ENCODE measurements at places on chromosomes 11 and 22.

- DNase-seq = no peak
Measured at GRCh38 chr11:75406338-75406777, 7.0 kb downstream of the RPS3 start.

- no peak for DNase-seq
Measured at GRCh38 chr11:68960294-68961071, 20.3 kb downstream of the MRGPRD start.

DNA sequence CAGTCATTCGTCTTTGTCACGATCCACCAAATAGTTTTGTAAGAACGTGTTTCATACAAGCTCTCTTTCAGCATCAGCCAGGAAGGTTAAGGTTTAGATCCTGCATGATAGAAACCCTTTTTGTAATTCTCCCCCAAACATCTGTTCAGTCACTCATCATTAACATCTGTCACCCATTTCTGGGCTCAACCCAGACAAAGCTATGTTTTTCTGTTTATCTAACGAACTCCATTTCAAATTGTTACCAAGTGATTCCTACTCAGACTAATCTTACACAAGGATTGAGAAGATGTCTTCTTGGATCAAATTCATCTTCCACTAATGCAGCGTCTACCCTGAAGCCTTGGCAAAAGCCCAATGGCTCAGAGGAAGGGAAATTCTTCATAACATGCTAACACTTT, 58.8 kb downstream of the FZD4 start:
- DNase-seq = no peak

DNA sequence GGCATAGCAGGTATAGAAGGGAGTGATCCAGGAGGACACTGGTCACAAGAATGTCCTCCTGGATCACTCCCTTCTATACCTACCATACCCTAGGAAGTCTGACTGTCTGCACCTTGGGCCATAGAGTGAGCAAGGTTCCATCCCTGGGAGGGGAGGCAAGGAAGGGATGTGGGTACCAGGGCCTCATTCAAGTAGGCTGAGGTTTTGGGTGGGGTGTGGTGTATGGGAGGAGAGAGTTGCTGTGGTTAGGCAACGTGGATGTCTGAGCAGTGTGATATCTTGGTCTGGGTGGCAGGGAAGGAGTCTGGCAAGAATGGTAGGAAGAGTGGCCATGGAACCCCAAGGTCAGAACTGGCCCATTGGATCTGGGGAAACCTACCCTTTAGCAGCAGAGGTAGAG, 13.2 kb downstream of the PPFIBP2 start:
- DNase-seq = no peak

DNA sequence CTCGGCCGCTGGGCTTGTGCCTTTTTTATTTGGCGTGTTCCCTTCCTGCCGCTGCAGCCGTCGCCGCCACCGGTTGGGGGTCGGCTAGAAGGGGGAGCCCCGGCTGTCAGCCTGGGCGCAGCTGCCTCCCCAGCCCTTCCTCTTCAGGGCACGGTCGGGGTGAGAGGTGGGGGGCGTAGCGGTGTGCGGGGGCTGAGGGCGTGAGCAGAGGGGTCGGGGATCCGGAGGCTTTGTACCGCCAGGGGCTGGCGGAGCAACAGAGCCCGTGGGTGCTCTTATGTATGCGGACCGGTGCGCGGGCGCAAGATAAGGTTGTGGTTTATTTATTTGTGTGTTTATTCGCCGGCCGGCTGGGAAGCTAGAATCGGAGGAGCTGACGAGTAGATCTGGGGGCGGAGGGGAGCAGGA, 477 bp downstream of the ZBTB16 start:
- no peak for DNase-seq

GRCh38 chr11:117195258-117195657, 3.9 kb upstream of the TAGLN start:
- no peak for DNase-seq

GRCh38 chr11:129190087-129190486, 2.0 kb downstream of the ARHGAP32 start:
- DNase-seq = no peak

GRCh38 chr11:92962446-92962845, 7.0 kb upstream of the MTNR1B start:
- DNase-seq = no peak

DNA sequence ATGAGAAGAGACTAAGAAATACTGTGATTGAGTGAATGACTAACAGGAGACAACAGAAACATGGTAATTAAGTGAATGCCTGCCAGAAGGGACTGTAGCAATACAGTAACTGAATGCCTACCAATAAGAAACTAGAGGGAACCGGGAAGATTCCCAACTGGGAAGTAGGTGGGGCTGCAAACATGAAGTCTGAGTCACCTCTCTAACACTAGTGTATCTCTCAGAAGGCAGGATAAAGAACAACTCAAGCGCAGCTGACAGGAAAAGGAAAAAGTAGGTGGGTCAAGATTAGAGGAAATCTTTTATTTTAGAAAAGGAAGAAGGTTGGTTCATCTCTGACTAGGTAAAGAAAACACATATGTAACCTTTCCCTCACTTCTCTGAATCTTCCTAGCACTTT, 14.0 kb downstream of the C11orf42 start:
- DNase-seq = peak; percentile 67

DNA sequence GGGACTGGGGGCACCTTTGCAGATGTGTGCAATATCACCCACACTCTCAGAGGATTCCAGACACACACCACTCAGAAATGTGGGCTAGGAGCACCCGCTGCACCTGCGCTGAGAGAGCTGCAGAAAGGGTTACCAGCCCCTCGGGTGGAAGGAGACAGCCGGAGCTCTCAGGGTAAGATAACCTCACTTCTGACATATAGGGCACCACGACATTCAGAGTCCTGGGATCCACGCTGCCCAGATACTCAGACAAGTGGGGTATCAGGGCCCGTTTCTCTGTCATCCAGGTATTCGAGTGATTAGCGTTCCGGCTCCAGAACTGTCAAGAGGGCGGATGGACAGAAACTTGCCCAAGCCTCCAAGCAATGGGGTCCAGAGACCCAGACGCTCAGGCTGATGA, 6.2 kb upstream of the SYT8 start:
- DNase-seq = no peak

DNA sequence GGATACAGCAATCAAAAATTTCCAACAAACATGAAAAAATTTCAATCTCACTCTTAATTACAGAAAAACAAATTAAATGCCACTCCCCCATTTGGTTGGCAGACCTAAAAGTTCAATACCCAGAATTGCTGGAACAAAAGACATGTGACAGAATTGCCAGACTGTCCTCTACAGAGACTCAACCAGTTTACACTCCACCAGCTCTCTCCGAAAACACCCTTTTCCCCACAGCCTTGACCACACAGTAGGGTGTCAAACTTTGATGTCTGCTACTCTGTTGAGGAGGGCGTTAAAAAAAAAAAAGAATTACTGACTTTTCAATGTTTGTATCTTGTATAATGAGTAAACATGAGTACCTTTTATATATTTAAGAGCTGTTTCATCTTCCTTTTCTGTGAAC, 44.7 kb upstream of the YPEL1 start:
- DNase-seq = no peak

- no peak for DNase-seq
Measured at GRCh38 chr22:19784384-19785175, 24.0 kb downstream of the TBX1 start.

- no peak for DNase-seq
Measured at GRCh38 chr11:107467696-107468095, 10.1 kb upstream of the CWF19L2 start.

GRCh38 chr11:111454561-111455192, 57.5 kb downstream of the BTG4 start:
- DNase-seq = no peak

DNA sequence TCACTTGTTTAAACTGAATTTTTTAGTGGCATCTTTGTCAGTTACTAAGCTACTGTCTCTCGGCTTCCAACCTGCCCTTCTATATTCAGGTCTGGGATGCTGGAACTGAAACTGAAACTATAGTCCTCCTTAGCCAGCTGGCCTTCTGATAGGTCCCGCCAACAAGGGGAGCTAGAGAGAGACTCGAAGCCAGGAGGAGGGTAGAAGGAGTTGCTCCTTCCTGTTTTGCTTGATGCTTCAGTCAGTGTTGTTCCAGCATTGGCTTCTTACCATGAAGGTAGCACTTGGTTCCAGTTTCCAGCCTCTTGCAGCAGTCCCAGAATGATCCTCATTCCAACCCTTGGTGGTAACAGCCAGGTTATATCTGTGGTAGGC, 32.9 kb upstream of the HORMAD2 start:
- no peak for DNase-seq

DNA sequence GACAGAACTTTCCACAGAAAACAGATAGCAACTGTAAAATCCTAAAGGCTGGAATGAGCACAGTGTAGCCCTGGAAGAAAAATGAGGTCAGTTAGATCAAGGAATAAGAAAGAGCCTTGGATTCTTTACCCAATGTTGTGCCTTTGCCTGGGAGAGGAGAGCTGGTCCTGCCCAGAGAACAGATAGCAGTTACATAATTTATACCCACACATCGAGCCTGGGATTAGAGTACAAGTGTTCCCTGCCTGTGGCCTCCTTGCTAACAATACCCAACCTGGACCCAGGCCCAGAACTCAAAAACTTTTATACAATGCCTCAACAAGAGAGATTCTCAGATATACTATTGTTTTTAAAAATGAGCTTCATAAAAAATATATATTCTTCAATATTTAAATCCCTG, 1998.4 kb downstream of the LRRC4C start:
- DNase-seq = no peak

GRCh38 chr11:61406991-61407728, 14.8 kb downstream of the TMEM216 start:
- DNase-seq = no peak

DNA sequence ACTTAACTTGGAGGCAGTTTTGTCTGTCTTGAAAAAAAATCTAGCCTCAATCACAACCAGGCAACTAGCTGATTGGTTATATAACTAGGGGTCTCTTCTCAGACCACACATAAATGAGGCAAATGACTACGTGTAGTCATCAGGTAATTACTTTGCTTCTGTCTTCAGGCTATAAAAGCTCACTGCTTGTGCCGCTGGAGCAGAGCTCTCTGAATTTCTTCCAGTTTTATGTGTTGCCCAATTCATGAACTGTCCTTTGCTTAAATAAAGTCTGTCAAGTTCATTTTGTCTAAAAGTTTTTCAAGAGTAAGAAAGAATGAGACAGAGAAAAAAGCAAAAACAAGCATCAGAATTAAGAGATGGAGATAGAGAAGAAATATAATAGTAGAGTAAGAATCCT, 93.4 kb downstream of the MUC15 start:
- DNase-seq = no peak

- DNase-seq = no peak
Measured at GRCh38 chr22:48898524-48899250, 929.0 kb downstream of the BRD1 start.

GRCh38 chr11:34165121-34165520, 59.7 kb downstream of the NAT10 start:
- DNase-seq = no peak

DNA sequence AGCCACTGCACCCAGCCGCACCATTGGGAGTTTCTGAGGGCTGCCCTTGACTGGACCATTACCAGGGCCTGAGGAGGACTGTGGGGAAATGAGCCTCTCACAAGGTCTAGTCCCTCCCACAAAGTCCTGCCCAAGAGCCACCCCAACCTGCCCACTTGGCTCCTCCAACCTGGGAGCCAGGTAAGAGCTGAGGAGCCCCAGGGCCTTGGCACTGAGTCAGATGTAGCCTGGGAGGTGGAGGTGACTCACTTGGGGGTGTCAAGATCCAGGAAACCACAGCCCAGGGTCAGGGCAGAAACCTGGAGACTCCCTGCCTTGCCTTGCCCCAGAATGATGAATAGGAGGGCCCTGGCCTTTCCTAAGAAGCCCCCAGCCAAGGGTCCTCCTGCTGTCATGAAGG, 25.8 kb upstream of the P2RY2 start:
- DNase-seq = no peak

DNA sequence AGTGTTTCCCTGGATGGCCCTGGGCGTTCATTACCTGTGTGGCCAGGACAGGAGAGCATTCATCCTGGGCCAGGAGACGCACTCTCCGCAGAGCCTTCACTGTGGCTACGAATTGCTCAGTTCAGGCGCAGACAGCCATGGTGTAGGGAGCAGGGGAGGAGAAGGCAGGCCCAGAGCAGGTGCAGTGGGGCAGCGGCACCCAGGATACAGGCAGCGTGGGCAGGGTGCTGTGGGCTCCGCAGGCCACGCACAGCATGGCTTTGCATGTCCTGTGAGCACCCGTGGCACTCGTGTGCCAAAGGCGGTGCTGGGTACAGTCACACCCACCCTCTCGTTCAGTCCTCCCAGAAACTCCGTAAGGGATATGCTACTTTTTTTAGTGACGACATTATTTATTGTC, 124.2 kb upstream of the B3GAT1 start:
- DNase-seq = no peak

- DNase-seq = no peak
Measured at GRCh38 chr11:70398834-70399680, 728 bp downstream of the CTTN start.

DNA sequence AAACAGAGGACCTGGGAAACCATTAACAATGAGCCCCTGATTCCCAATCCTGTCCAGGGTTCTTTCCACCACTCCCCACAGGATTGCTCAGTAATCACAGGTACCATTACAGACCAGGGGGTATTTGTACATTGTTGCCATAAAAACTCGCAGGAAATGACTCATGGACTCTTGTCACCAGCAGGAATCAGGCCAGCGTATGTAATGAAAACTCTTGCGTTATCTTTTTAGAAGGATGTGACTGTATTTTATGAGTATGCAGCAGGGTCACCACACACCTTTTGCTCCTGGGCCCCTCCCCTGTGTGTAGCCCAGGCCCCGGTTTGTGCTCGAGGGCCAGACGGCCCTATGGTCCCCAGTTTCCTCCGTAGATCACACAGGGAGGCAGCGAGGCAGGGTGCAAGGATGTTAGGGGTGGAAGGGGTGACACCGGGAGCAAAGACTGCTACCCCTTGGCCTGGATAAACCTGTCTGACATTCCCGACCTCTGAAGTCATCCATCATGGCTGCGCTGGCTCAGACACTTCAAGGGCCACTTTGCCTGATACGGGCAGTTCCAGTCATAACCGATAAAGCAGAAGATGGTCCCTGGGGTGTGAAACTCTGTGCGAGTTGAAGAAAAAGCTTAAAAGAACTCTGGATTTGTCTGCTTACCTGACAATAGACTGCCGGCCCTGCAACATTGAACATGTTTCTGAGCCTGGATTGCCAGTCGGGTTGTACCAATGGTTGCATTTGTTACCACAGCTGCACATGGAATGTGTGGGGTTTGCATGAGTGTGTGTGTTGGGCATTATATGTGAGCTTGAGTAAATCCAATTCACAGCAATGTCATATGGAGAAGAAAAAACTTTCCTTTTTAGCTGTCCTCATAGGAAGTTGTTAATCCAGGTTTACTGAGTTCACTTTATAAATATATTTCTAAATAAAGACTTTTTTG, 56.9 kb downstream of the MICAL2 start:
- DNase-seq = no peak

- no peak for DNase-seq
Measured at GRCh38 chr11:78083021-78083420, 3.4 kb upstream of the NDUFC2 start.

GRCh38 chr11:66204412-66204811, 64.0 kb upstream of the RAB1B start:
- no peak for DNase-seq

DNA sequence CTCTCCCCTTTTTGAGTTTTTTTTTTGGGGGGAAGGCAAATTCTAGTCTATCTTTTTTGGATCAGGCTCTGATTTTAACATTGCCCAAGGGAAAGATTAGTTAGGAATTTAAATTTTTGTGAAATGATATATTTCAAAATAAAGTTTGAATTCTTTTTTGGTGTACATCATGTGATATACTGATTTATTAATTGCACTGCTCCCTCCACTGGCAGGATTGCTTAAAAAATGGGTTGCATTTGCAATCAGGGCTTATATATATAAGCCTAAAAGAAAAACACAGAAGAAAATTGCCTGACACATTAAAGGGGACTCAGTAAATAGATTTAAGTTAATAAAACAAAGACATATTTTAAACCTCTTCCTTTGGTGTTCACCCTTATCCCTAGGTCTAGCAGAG, 1.2 kb downstream of the DYNC2H1 start:
- DNase-seq = no peak
